NCI-H510A (cell line): ENCODE measurements at places on chromosomes 2 and 18.

GRCh38 chr2:101195871-101196661 is 44.9 kb upstream of the TBC1D8 start:
- DNase-seq, result no peak

- DNase-seq, result no peak
These were observed 274.0 kb downstream of the CAMKMT start for GRCh38 chr2:44635725-44636124.

- DNase-seq, result no peak
These were observed 241.0 kb downstream of the LRP1B start for GRCh38 chr2:141889788-141890187.

DNA sequence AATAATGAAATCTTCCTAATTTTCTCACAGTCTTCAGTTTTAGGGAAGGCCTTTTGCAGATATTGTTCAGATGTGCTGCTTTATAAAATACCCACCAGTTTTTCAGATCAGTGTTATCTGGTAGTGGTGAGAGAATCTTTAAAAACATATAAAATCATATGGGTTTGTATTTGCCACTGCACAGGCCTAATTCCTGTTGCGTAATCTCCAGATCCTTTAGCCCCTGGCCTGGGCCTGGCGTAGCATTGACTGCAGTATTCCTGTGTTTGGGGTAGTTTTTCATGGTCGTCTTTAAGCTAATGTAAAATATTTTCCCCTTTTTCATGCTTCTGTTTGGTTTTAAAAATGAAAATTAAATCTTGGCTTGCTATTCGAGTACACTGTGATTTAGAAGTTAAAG is 43.2 kb downstream of the TSHZ1 start:
- DNase-seq, result no peak

GRCh38 chr18:10032331-10033015 is 118.7 kb downstream of the VAPA start:
- DNase-seq, result no peak

GRCh38 chr2:192513575-192513974 is 318.8 kb upstream of the TMEFF2 start:
- no peak for DNase-seq

DNA sequence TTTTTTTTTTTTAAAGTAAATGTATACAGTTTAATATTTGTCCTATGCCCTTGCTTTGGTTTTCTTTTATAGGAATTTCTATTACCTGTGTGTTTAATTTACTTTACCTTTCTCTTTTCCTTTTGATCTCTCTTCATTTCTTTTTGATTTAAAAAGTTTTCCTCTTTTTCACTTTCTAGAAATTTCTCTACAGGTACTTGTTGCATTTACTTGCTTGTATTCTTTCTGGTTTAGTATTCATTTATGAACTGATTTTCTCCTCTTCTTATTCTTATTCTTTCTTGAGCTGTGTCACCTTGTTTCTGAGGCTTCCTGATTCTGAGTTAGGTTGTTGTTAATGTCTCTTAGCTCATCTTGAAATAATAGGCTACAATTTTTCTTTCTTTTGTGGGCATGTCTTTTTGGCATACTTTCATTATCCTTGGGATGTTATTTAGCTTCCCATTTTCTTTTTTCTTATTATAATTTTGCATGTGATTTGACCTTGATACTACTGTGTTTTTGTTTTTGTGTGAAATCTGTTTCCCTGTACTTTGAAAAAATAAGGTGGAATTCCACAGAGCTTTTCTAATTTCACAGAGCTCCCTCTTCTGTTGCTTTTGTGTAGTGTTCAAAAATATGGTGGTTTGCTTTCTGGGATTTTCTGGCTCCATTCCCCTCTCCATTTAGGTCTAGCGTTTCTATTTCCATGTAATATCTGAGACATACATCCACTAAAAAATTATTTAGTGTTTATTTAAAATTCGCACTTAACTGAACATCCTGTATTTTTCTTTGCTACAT is 25.5 kb upstream of the ALMS1 start:
- no peak for DNase-seq

DNA sequence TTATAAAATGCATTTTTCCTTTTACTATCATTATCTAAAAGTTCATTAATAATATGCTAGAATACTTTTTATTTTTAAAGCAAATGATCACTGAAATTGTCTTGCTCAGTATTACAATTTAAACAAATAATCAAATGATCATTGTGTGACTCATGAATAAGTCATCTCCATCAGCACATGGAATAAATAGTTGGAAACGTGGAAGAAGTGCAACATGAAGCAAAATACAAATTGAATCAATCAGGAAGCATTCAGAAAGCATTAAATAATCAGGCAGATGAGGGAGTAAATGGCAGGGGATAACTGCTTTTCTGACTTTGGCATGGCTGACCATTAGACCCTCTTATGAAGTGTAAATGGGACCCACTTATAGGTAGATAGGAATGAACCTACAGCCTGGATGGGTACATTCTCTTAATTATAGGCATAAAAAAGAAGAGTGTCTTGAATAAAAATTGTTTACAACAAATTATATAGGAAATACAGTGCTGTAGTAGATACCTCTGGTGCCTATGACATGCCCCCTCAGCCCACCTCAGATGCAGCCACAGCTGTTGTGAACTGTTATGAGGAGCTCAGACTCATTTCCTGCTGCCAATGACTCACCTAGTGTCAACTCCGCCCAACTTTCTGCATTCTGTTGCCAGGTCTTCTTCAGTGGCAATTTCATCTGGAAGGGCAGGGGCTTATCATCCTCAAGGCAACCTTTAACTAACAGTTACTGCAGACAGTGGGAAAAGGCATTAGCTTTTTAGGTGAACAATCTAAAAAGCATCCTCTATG is 936.0 kb downstream of the TRIB2 start:
- no peak for DNase-seq

DNA sequence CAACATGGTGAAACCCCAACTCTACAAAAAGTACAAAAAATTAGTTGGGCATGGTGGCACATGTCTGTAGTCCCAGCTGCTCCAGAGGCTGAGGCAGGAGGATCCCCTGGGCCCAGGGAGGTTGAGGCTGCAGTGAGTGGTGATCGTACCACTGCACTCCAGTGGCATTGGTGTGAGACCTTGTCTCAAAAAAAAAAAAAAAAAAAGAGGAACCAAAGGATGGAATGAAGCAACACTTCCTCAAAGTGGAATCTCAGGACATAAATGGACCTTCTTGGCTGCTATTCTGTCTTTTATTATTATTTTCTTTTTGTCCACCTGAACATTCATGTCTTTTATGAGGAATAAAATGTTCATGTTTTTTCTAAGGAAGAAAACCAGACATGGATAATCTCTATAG is 13.7 kb downstream of the GEMIN6 start:
- DNase-seq, result no peak

DNA sequence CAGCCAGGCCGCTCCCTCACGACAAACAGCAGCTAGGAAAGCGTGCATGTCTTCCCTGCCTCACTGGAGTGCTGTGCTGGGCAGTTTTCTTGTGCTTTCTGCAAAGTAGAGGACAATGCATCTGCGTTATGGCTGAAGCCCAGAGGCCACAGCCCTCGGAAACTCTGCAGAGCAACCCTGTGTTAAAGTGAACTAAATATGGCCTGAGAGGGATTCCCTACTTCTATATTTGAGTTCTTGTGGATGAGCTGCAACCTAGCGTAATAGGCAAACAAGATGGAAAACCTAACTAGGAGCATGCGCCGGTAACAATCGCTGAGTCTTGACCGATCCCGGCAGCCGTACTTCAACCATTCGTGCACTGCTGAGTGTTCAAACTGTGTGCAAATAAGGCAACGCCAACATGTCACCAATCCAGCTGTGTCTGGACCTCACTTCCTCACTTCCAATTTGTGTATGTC is 471.9 kb upstream of the HS6ST1 start:
- DNase-seq, result no peak

- no peak for DNase-seq
These were observed 178.6 kb downstream of the SEPTIN10 start for GRCh38 chr2:109435066-109435690.

DNA sequence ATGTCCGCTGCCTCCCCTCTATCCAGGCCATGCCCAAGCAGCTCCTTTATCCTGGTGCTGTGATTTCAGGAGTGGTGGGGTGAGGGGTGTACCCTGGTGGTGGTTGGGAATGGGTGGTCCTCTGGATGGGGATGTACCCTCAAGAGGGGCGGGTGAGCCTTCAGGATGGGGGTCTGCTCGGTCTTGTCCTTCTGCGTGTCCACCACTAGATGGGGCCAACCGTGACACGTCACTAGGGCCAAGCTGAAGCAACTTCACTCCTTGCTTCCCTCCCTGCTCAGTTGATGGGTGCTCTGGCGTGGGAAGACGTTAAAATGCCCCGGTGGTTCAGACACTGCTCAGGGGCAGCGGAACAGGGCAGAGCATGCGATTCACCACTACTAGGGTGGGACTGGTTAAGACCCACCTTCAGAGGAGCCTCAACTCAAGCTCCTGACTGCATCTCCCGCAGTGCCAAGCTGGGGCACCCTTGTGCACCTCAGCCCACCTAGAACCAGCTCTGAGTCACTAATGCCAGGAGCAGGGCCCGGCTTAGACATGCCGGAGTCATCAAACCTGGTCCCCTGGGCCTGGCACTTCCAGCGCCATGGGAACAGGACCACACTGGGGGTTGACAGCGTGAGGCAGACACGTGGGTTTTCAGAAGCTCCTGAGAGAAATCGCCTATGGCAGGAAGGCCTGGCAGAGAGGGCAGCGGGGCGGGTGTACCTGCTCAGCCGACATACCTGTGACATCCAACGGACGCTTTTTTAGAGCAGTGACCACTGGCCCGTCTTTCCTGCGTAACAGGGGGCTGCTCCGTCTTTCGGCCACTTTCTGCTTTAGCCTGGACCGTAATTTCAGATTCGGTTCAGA is 256.7 kb downstream of the HDAC4 start:
- DNase-seq, result no peak

GRCh38 chr2:111662771-111663470 is 221.1 kb downstream of the ANAPC1 start:
- no peak for DNase-seq

GRCh38 chr2:153145470-153145978 is 333.0 kb downstream of the RPRM start:
- DNase-seq, result no peak

DNA sequence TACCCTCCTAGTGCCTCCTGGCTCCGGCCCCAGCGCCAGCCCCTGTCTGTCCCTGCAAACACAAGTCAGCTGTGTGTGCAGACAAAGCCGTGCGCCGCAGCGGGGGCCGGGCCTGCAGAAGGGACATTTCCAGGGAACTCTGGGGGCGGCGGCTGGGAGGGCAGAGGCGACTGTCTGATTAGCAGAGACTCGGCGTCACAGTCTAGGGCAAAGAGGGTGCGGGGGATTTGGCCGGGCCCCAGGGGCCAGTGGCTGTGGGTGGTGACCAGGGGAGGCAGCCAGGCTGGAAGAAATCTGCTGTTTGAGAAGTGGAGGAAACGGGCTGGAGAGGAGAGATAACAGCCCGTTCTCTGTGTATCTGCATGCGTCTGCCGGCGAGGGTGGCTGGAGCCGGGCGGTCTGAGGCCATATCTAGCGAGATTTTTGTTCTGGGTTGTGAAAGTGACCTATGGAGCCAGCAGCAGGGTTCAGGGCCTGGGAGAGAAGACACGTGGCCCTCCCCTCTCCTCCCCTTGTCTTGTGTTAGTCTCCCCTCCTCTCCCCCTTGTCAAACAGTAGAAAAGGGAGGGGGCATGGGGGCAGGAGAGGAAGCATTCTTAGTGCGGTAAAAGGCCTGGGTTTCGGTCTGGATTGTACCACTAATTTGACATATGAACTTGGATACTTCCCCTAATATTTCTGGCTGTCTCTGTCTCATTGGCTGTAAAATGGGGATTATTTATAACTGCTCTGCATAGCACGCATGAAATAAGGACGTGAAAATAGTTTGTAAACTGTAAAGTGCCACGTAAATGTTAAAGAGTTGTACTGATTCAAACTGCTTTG is 169.4 kb downstream of the SMAD7 start:
- DNase-seq, result no peak

- peak; percentile 6 for DNase-seq
These were observed 60.5 kb downstream of the G6PC2 start for GRCh38 chr2:168961450-168962229.

DNA sequence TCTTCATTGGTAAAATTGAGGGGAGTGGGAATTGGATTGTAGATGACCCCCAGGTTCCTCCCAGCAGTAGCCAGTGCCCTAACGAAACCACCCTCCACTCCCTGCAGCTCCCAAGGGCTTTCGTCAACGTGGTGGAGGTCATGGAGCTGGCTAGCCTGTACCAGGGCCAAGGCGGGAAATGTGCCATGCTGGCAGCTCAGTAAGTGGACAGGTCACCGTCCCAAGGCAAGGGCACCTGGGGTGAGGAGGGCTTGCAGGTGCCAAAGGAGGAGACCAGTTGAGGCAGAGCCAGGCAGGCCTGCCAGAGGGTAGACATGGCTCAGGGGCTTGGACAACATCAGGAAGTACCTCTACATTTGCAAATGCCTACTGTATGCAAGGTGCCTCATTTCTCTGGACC is 122.6 kb upstream of the PPP1CB start:
- DNase-seq, result no peak

DNA sequence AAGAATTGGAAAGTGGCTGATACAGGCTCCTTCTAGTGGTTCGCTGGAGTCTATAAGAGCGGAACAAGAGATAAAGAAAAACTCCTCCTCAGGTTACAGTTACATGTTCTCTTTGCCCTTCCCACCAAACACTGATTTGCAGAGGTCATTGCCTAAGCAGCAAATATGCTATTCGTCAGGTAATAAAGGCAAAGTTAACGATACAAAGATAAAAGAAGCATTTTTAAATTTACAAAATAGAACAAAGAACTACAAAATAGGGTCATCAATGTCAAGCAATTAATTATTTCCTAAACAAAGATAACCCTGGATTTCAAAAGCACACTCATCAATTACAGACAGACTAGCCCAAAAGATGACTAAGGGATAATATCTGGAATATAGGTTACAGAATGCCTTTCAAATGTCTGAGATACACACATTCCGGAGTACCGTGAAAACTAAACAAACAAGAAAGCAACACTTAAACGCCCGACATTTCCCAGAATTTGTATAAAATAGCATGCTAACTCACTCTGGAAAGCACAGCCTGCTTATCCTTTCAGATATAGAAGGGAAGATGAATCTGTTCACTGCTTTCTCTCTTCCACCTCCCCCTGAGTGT is 186.4 kb downstream of the MREG start:
- DNase-seq, result no peak

GRCh38 chr2:46211461-46211860 is 85.7 kb upstream of the EPAS1 start:
- DNase-seq, result no peak

DNA sequence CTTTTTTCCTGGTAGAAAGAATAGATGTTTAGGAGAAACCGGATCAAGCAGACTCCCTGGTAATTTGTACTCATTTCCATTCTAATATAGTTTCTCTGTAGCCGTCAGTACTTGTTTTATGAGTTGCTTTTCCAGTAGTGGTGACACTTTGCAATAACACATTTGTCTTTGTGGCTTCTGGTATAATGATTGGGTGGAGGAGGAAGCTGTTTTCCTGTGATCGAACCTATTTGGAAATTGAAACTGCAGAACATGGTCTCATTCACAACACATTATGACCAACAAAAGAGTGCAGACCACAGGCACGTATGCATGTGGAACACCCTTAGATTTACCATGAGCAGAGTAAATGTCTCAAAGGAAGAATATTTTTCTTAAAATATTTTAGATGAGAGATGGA is 7.6 kb upstream of the SERPINB12 start:
- no peak for DNase-seq

- no peak for DNase-seq
These were observed 397.7 kb upstream of the HNRNPA3 start for GRCh38 chr2:176814740-176815367.

- DNase-seq, result no peak
These were observed 77.0 kb downstream of the EPC2 start for GRCh38 chr2:148721520-148721931.
